ENCODE measurements at places on chromosomes 3 and 15. TPM values are rescaled to one million over a fixed set of nuclear protein-coding genes. Genes with fewer than 3 reads are reported as not detected.

The NIT2 gene
- 108 TPM for total RNA-seq

GRCh38 chr3:150495563-150496168, 50.6 kb downstream of the SERP1 start:
- peak; percentile 40 for DNase-seq

The HACD3 gene
- 122 TPM for total RNA-seq

The DCBLD2 gene
- 138 TPM for total RNA-seq

DNA sequence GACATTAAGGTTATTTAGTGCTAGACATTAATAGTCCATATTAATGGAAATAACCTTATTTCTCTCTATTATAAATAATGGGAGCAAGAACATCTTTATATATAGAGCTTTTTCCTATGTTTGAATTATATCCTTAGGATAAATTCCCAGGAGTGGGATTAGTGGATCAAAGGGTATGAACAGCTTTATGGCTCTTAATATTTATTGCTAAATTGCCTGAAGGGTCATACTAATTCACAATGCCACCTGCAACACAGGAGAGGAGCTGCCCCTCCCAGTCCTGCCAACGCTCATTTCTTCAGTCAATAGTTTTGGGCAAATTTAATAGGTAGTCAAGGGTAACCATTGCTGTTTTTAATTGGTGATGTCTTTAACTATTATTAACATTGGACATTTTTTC, 48.9 kb upstream of the POLR2M start:
- no peak for DNase-seq

The INSYN1 gene
- not detected for total RNA-seq

GRCh38 chr15:40238532-40239403, at the start of gene PAK6:
Gene PAK6, plus strand, starts transcription at chr15:40239063. Its CDS starts 25,723 bp downstream, at chr15:40264786.
- peak; percentile 62 for DNase-seq

GRCh38 chr3:140388202-140388922, 289.5 kb upstream of the TRIM42 start:
- no peak for DNase-seq

- DNase-seq, result no peak
Observed at GRCh38 chr15:45133561-45133920, 3.7 kb downstream of the DUOX1 start.

Measured in Caki2 (cell line).